ENCODE measurements at places on chromosomes 16 and 17. TPM values are rescaled to one million over a fixed set of nuclear protein-coding genes. Genes with fewer than 3 reads are reported as not detected.

The ZPBP2 gene
- not detected for total RNA-seq

The PERCC1 gene
- total RNA-seq = not detected

The DNAH17 gene
- total RNA-seq = 1.1 TPM

The OR1F1 gene
- total RNA-seq = not detected

The CDRT15L2 gene
- total RNA-seq = not detected

The PMFBP1 gene
- not detected for total RNA-seq

The OTOA gene
- 0.21 TPM for total RNA-seq

The SLC2A4 gene
- total RNA-seq = 1.8 TPM

The HSD11B2 gene
- 17.9 TPM for total RNA-seq

The KRTAP3-2 gene
- not detected for total RNA-seq

The KRT12 gene
- not detected for total RNA-seq

The ARHGDIG gene
- total RNA-seq = not detected

The UTP4 gene
- 12.1 TPM for total RNA-seq

The EXOSC6 gene
- 19.0 TPM for total RNA-seq

Measured in uterus (tissue), 4 donors.